Right ventricle myocardium superior (tissue), 1 donor: ENCODE measurements at places on chromosomes 2 and 18. TPM values are rescaled to one million over a fixed set of nuclear protein-coding genes. Genes with fewer than 3 reads are reported as not detected.

The DIPK1C gene
- total RNA-seq: 3.3 TPM

The TEX44 gene
- total RNA-seq: not detected

The MRO gene
- total RNA-seq: 5.3 TPM

The CLEC4F gene
- 0.08 TPM for total RNA-seq
